ENCODE measurements at places on chromosomes 1 and 21.

- DNase-seq = no peak
Observed at GRCh38 chr1:66243548-66244130, 290.3 kb upstream of the SGIP1 start.

DNA sequence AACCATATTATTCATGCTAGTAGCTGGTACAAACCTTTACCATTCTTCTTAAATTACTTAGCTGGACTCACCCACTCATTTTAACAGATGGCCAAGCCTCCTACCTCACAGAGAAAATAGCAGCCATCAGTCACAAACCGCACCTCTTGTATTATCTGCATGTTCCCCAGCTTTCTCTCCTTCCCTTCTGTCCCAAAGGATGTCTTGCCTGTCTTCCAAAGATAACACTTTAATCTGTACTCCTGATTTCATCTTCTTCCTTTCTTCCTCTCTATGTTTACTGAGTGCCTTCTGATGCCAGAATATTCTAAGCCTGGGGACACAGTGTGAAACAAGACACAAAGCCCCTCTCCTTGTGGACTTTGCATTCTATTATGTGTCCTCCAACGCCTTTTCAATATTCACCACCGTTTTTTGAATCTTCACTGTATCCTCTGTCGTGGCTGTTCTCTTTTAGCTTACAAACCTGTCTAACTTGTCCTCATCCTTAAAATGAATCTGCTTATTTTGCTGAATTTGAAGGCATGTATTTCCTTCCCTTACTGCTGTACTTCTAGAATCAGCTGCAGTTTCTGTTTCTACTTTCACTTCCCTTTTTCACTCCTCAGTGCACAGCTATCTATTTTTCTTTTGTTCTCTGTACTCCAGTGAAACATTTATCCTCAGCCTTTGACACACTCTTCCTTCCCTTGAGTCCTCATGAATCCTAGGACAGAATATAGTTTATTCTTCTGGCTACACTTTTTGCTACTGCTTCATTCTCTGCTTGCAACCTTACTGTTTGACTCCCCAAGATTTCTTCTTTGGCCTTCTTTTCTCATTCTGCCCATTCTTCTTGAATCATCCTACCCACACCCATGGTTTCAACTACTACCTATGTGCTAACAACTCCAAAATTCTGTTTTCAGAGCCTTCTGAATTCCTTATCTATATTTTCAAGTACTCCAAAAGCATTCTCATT lies 216.9 kb upstream of the SAMSN1 start:
- no peak for DNase-seq

GRCh38 chr1:63199706-63200335 lies 122.5 kb upstream of the FOXD3 start:
- DNase-seq = no peak

GRCh38 chr21:41398831-41399230 lies 27.2 kb upstream of the MX1 start:
- no peak for DNase-seq

GRCh38 chr1:74195339-74195738 lies 2.6 kb downstream of the LRRIQ3 start:
- no peak for DNase-seq
